ENCODE measurements at places on chromosomes 5 and 9. TPM values are rescaled to one million over a fixed set of nuclear protein-coding genes. Genes with fewer than 3 reads are reported as not detected.

ELOVL7 gene
- 5.9 TPM for total RNA-seq

SPATA31C1 gene
- not detected for total RNA-seq

- DNase-seq: peak; percentile 10
These were observed 71.2 kb upstream of the PARP8 start for GRCh38 chr5:50595199-50595598.

DNA sequence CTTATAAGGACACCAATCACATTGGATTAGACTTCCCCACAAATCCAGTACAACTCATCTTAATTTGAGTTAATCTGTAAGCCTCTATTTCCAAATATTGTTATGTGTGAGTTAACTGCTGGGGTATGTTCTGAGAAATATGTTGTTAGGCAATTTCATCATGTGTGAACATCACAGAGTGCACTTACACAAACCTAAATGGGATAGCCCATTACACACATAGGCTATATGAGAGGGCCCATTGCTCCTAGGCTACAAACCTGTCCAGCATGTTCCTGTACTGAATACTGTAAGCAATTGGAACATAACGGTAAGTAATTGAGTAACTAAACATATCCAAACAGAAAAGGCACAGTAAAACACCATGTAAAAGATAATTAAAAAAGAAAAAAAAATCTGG, 19.1 kb upstream of the ARSI start:
- no peak for DNase-seq

GRCh38 chr5:146199176-146199815, 4.1 kb upstream of the RBM27 start:
- no peak for DNase-seq

DNA sequence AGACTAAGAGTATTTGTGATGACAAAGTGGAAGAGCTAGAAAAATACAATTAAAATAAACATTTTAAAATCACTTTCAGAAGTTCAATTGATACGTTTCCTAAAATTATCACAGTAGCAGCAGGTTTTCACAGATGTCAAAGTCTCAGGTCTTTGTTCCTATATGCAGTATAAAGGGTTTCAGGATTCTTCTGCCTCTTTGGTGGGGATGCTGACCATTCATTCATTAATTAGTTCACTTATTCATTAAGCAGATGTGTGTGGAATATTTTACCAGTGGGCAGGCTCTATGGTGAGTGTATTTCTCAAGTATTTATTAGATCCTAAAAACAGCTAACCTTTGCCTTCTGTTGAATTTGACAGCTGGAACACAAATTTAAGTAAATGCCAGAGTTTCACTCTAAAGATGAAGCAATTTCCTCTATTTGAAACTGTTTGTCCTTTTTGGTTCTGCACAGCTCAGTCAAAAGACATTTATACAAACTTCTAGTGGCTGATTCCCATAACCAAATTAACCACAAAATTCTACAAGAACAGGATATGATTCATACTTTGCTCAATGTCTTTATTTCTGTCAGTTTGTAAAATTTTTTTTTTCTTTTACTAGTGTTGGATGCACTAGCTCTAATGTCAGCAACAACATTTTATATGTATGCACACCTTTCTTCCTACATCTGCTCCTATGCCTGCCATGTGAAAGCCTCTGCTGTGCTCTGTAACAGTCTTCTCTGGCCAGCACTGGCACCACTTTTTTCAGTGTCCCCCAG, 75.9 kb upstream of the PRR16 start:
- no peak for DNase-seq

GRCh38 chr5:83003791-83004190, 73.4 kb downstream of the TMEM167A start:
- no peak for DNase-seq

DNA sequence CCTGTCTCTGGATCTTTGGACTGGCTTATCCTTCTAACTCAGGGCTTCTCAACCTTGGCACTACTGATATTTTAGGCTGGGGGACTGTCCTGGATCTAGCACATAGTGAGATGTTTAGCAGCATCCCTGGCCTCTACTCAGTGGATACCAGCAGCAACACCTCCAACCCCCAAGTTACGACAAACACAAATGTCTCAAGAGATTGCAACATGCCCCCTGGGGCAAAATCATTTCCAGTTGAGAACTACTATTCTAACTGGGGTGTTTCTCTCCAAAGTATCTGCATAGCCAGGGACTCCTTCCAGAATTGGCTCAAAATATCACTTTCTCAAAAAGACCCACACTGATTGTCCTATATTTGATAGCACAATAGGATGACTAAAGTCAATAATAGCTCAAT, 7.2 kb upstream of the TLR4 start:
- no peak for DNase-seq

GRCh38 chr5:76125888-76126287, 42.7 kb downstream of the SV2C start:
- no peak for DNase-seq

GRCh38 chr5:134053840-134054338, 49.1 kb upstream of the VDAC1 start:
- no peak for DNase-seq

- no peak for DNase-seq
These were observed 24.5 kb upstream of the FOCAD start for GRCh38 chr9:20659474-20659967.

GRCh38 chr9:137580209-137580953, 1.7 kb upstream of the DPH7 start:
- no peak for DNase-seq

Measured in activated T-cell treated with anti-CD3 and anti-CD28 coated beads, Interleukin-2, amount 50 U/mL, for 72 hours (primary cell).